Liver (tissue), 10 donors: ENCODE measurements at places on chromosomes 4 and X.
A peak's percentile ranks its signal among the peaks of the same experiment; 100 is the strongest.

- DNase-seq = peak; percentile 53
Measured at GRCh38 chr4:83639849-83640493, 104.1 kb downstream of the GPAT3 start.

DNA sequence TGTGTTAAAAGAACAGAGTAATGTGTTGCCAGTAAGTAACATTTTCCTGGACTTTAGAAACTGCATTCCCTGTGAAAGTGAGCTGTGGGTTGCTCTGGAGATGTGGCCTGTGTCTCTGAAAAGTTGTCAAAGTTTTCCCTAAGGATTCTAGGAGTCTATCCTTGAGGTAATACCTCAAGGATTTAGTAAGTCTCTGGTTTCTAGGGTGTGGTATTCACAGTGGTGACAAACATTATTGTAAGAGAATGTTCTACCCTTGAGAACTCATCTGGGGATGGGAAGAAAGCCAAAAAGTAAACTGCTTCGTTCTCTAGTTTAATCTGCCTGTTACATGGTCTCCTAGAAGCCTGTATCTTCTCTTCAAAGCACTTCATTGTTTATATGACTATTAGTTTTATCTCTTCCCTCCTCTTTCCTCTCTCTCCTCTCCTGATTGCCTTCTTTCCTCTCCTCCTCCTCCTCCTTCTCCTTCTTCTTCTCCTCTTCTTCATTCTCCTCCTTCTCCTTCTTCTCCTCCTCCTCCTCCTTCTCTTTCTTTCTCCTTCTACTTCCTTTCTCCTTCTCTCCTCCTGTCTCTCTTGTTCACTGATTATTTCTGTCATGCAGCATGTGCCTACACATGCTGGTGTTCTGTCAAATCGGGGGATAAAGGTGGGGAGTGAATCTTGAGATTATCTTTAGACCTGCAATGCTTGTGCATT is 321.3 kb downstream of the PTTG2 start:
- DNase-seq = no peak

- no peak for DNase-seq
Measured at GRCh38 chr4:138555584-138555983, 313.4 kb upstream of the SLC7A11 start.

DNA sequence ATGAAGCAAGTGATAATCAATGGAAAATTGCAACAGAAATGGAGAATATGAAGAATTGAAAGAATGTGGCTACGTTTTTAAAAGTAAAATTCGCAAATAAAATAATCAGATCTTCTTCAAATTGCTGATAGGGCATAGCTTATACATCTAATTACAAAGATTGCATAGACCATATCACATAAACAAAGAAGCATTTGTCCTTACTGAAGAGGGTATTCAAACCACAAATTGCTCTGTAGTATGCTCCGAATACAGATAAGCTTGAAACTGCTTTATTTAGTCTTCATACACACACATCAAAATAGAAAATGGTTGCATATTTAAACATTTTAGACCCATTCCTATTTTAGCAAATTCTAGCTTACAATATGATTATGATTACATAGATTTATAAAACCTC is 206.7 kb upstream of the SLIT2 start:
- no peak for DNase-seq

- DNase-seq = no peak
Measured at GRCh38 chr4:80183250-80184052, 13.9 kb upstream of the PRDM8 start.

- DNase-seq = no peak
Measured at GRCh38 chrX:78456909-78457308, 129.5 kb upstream of the CYSLTR1 start.
